Osteoblast (primary cell): ENCODE measurements at places on chromosomes 7 and 10. TPM values are rescaled to one million over a fixed set of nuclear protein-coding genes. Genes with fewer than 3 reads are reported as not detected.
A peak's percentile ranks its signal among the peaks of the same experiment; 100 is the strongest.

GRCh38 chr10:46293832-46294640 lies 7.2 kb downstream of the ANTXRL start:
- no peaks in the 10 kb centered on the region for H3K36me3 ChIP-seq
- H3K4me3 ChIP-seq, result no peak overlapping the region
- H3K27ac ChIP-seq, result no peak overlapping the region
- peak; percentile 19 for DNase-seq
- no peaks in the 10 kb centered on the region for H3K27me3 ChIP-seq

DNA sequence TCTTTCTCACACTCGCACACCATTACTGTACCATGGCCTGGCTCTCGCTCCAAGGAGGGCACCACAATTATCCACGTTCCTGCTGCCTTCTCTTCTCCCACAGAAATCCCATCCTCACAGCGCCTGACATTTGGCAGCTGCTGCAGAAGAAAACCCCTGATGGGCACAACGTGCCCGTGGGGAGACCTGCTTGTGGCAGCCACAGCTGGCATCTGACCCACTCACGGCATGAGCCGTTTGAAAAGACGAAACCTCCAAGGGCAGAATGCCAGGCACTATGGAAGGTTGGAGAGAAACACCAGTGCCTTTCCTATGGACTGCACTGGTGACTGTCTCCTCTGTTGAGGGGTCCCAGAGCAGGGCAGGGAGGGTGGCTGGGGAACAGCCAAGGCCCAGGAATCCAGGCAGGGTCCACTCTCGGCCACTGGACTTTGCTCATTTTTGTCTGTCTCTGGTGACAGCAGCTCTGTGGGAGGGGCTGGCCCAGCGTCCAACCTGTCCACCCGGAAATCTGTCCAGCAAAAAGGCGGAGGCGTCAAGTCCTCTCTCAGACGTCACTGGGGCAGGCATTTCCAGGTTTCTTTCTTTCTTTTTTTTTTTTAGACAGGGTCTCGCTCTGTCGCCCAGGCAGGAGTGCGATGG lies 61.0 kb upstream of the MKRN1 start:
- no peak for DNase-seq
- H3K4me1 ChIP-seq, result peaks cover 18% of the 10 kb centered on the region

- H3K27me3 ChIP-seq, result no peaks in the 10 kb centered on the region
- H3K27ac ChIP-seq, result no peak overlapping the region
- no peak overlapping the region for H3K4me3 ChIP-seq
Observed at GRCh38 chr7:4996696-4997222, 37.8 kb upstream of the MMD2 start.

GRCh38 chr10:5484205-5484604 lies 15.2 kb downstream of the CALML5 start:
- no peaks in the 10 kb centered on the region for H3K36me3 ChIP-seq
- H3K27me3 ChIP-seq, result no peaks in the 10 kb centered on the region
- H3K4me1 ChIP-seq, result no peaks in the 10 kb centered on the region
- no peak overlapping the region for H3K4me3 ChIP-seq

GRCh38 chr10:107994621-107995270 lies 830.2 kb upstream of the SORCS1 start:
- no peak overlapping the region for H3K4me3 ChIP-seq
- no peak overlapping the region for H3K27ac ChIP-seq
- no peak for DNase-seq
- no peaks in the 10 kb centered on the region for H3K36me3 ChIP-seq

GRCh38 chr7:107959527-107959898 lies 43.4 kb downstream of the LAMB1 start:
- H3K4me1 ChIP-seq, result peaks cover 24% of the 10 kb centered on the region
- H3K36me3 ChIP-seq, result peaks cover 85% of the 10 kb centered on the region
- no peaks in the 10 kb centered on the region for H3K27me3 ChIP-seq
- H3K4me3 ChIP-seq, result no peak overlapping the region

GRCh38 chr10:121536310-121536913 lies 61.8 kb downstream of the FGFR2 start:
- no peaks in the 10 kb centered on the region for H3K36me3 ChIP-seq
- no peaks in the 10 kb centered on the region for H3K4me1 ChIP-seq
- no peak overlapping the region for H3K4me3 ChIP-seq
- no peak for DNase-seq

SUFU gene
- total RNA-seq, result 2.9 and 3.6 TPM in 2 replicates

DNA sequence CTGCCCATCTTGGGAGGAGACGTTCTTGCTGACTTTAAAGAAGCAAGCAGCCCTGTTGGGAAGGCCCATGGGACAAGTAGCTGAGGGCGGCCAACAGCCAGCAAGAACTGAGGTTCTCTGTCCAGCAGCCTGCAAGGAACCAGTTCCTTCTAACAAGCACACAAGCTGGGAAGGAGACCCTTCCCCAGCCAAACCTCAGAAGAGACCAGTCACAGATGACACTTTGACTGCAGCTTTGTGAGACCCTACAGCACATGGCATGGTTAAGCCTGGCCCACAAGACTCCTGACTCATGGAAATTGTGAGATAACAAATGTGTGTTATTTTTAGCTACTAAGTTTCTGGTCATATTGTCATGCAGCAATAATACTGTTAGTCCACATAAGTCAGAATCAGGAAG lies 99.9 kb downstream of the PRLHR start:
- no peaks in the 10 kb centered on the region for H3K36me3 ChIP-seq
- no peak for DNase-seq
- H3K27me3 ChIP-seq, result no peaks in the 10 kb centered on the region
- H3K4me1 ChIP-seq, result no peaks in the 10 kb centered on the region
- H3K27ac ChIP-seq, result no peak overlapping the region

FBXW4 gene
- 40.2 and 41.8 TPM in 2 replicates for total RNA-seq

- H3K4me1 ChIP-seq, result peaks cover 5% of the 10 kb centered on the region
- no peaks in the 10 kb centered on the region for H3K36me3 ChIP-seq
- H3K4me3 ChIP-seq, result no peak overlapping the region
- DNase-seq, result no peak
Observed at GRCh38 chr10:26467639-26468038, 29.5 kb downstream of the APBB1IP start.

DNA sequence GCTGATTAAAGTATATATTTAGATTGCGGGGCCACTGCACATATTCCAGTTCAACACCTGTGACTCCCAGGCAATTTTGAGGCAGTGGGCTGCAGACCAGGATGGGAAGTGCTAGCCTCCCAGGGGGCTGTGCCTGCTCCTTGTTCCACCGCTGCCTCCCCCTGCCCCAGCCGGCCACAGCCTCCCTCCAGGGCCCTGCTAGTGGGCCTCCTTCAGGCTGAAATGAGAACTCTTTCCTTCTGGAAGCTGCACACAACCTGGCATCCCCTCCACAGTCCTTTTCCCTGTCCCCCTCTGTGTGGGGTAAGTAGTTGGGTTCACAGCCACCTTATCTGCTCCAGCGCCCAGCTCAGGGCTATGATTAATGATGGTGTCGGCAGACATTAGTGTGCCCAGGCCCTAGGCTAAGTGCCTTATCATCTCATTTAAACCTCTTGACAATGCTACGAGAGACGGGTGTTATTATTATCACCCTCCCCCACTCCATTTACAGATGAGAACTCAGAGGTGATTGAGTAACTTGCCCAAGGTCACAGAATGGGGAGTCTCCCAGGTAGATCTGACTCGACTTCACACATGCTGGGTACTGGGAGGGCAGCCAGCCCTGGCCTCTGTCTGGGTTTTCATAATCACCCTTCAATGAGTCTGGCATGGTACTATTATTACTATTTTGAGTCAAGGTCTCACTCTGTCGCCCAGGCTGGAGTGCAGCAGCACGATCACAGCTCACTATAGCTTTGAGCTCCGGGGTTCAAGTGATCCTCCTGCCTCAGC lies 10.8 kb upstream of the SFRP5 start:
- no peaks in the 10 kb centered on the region for H3K4me1 ChIP-seq
- H3K27ac ChIP-seq, result no peak overlapping the region
- DNase-seq, result peak; percentile 54
- H3K27me3 ChIP-seq, result peaks cover 8% of the 10 kb centered on the region
- no peak overlapping the region for H3K4me3 ChIP-seq
